ENCODE measurements at places on chromosomes 11 and 22. TPM values are rescaled to one million over a fixed set of nuclear protein-coding genes. Genes with fewer than 3 reads are reported as not detected.

RFPL3 gene
- 0.09 TPM for total RNA-seq

SCO2 gene
- 1.1 TPM for total RNA-seq

GLB1L3 gene
- total RNA-seq, result 0.09 TPM

TSSK2 gene
- not detected for total RNA-seq

SAAL1 gene
- 73.4 TPM for total RNA-seq

KRTAP5-8 gene
- total RNA-seq, result not detected

- H3K27me3 ChIP-seq, result peaks cover 81% of the 10 kb centered on the region
- H3K4me3 ChIP-seq, result peak overlapping the region; percentile 69
- no peak overlapping the region for H3K27ac ChIP-seq
- no peaks in the 10 kb centered on the region for H3K36me3 ChIP-seq
- peak; percentile 58 for DNase-seq
- H3K4me1 ChIP-seq, result peaks cover 11% of the 10 kb centered on the region
Observed at GRCh38 chr11:27722117-27722952, 22.1 kb upstream of the BDNF start.

- H3K4me3 ChIP-seq, result no peak overlapping the region
- peaks cover 28% of the 10 kb centered on the region for H3K4me1 ChIP-seq
- peak overlapping the region; percentile 53 for H3K27ac ChIP-seq
- H3K36me3 ChIP-seq, result no peaks in the 10 kb centered on the region
Observed at GRCh38 chr22:27416511-27417420, 384.8 kb downstream of the MN1 start.

DNA sequence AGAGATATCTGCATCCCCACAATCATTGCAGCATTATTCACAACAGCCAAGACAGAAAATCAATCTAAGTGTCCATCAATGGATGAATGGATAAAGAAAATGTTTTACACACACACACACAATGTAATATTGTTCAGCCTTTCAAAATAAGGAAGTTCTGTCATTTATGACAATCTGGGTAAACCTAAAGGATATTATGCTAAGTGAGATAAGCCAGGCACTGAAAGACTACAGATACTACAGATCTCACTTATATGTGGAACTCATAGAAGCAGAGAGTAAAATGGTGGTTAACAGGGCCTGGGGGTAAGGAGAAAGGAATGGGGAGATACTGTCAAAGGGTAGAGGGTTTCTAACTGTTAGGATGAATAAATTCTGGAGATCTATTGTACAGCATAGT, 36.0 kb upstream of the EED start:
- no peaks in the 10 kb centered on the region for H3K36me3 ChIP-seq
- DNase-seq, result no peak
- no peaks in the 10 kb centered on the region for H3K4me1 ChIP-seq
- no peak overlapping the region for H3K27ac ChIP-seq
- H3K4me3 ChIP-seq, result no peak overlapping the region

- no peak for DNase-seq
Observed at GRCh38 chr11:61777234-61778090, 14.9 kb downstream of the TMEM258 start.

- peaks cover 14% of the 10 kb centered on the region for H3K4me1 ChIP-seq
- no peaks in the 10 kb centered on the region for H3K27me3 ChIP-seq
- no peak for DNase-seq
- H3K27ac ChIP-seq, result no peak overlapping the region
- H3K36me3 ChIP-seq, result no peaks in the 10 kb centered on the region
- H3K4me3 ChIP-seq, result no peak overlapping the region
Observed at GRCh38 chr11:128573638-128574037, 13.7 kb downstream of the ETS1 start.

GRCh38 chr11:69664901-69665300, 10.3 kb downstream of the LTO1 start:
- H3K4me1 ChIP-seq, result no peaks in the 10 kb centered on the region
- no peak for DNase-seq
- no peak overlapping the region for H3K27ac ChIP-seq
- no peaks in the 10 kb centered on the region for H3K27me3 ChIP-seq
- no peaks in the 10 kb centered on the region for H3K36me3 ChIP-seq
- no peak overlapping the region for H3K4me3 ChIP-seq

- peak overlapping the region; percentile 98 for H3K4me3 ChIP-seq
- H3K27me3 ChIP-seq, result no peaks in the 10 kb centered on the region
- no peak overlapping the region for H3K27ac ChIP-seq
- no peak for DNase-seq
- peaks cover 12% of the 10 kb centered on the region for H3K4me1 ChIP-seq
Observed at GRCh38 chr11:57713835-57714234, 1.4 kb downstream of the TMX2 start.

- no peaks in the 10 kb centered on the region for H3K27me3 ChIP-seq
- no peaks in the 10 kb centered on the region for H3K4me1 ChIP-seq
- H3K36me3 ChIP-seq, result no peaks in the 10 kb centered on the region
- no peak overlapping the region for H3K27ac ChIP-seq
- DNase-seq, result peak; percentile 67
Observed at GRCh38 chr22:35684270-35684700, 33.4 kb upstream of the APOL5 start.

GRCh38 chr11:108945341-108945740, 280.5 kb downstream of the DDX10 start:
- no peak overlapping the region for H3K27ac ChIP-seq
- no peak for DNase-seq
- H3K27me3 ChIP-seq, result no peaks in the 10 kb centered on the region

GRCh38 chr11:72525466-72525865, 91.1 kb upstream of the CLPB start:
- no peak for DNase-seq
- no peaks in the 10 kb centered on the region for H3K27me3 ChIP-seq
- no peak overlapping the region for H3K27ac ChIP-seq
- H3K4me3 ChIP-seq, result no peak overlapping the region
- no peaks in the 10 kb centered on the region for H3K36me3 ChIP-seq

DNA sequence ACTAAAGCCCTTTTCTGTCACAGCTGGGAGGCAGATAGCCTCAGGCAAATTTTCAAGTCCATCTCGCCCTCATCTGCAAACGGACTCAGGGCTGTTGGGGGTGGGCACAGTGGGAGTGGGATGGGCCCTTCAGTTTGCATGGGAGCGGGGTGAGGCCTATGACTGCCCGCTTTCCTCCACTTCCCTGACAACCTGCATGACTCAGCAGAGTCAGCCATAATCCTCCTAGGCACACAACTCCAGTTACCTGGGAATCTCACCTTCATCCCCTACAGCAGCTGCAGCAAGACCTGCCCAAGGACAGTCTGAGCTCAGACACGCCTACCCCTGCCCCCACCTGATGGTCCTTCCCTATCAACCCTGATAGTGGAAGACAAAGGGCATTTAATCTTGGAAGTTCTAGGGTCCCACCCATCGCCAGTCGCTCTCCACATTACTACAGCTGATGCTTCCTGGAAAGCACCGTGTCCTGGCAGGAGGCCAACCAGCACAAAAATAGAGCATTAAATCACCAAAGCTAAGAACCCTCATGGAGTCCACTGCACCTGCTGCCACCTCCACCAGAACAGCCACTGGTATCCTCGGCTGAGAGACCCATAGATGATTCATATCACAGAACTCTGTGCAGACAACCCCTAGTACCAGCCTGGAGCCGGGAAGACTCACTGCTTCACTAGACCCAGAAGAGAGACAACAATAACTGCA, 319.3 kb downstream of the DCDC1 start:
- no peaks in the 10 kb centered on the region for H3K36me3 ChIP-seq
- no peak overlapping the region for H3K27ac ChIP-seq
- H3K4me3 ChIP-seq, result no peak overlapping the region
- no peak for DNase-seq
- H3K4me1 ChIP-seq, result peaks cover 4% of the 10 kb centered on the region

GRCh38 chr11:46504817-46505613, 88.8 kb downstream of the AMBRA1 start:
- no peak overlapping the region for H3K4me3 ChIP-seq
- no peak overlapping the region for H3K27ac ChIP-seq
- no peaks in the 10 kb centered on the region for H3K36me3 ChIP-seq
- no peaks in the 10 kb centered on the region for H3K4me1 ChIP-seq

DNA sequence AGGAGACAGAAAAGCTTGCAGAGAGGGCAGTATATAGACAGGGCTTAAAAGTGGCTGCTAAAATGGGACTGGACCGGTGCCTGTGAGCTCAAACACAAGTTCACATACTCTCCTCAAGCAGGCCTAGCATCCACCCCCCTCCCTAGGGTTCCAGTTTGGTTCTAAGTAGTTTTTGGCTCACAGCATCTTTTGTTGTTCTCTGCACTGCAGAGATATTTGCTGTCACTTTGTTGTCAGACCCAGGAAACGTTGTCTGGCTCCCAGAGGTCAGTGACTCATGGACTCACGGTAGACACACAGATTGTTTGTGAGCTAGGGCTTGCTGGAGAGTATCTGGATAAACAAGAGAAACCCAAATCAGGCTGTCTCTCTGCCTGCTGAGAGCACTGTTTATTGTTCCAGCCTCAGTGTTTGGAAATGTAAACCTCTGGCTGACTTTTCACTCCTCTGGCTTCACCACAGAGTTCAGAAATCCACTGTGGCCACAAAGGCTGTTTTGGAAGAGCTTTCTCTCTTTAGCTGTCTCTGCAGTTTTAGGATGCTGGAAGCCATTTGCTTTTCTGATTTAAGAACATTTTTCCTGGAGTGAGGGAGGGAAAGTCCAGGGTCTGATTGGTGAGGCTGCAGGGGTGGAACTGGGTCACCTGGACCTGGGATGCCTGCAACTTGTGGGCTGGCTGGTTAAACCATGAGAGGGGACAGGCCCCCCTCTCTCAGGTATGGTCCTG, 303.7 kb upstream of the PLET1 start:
- no peaks in the 10 kb centered on the region for H3K27me3 ChIP-seq
- DNase-seq, result no peak
- H3K4me3 ChIP-seq, result no peak overlapping the region
- no peak overlapping the region for H3K27ac ChIP-seq

GRCh38 chr11:15885854-15886253, 470.5 kb downstream of the SOX6 start:
- no peak overlapping the region for H3K4me3 ChIP-seq
- no peak for DNase-seq
- H3K4me1 ChIP-seq, result peaks cover 34% of the 10 kb centered on the region

DNA sequence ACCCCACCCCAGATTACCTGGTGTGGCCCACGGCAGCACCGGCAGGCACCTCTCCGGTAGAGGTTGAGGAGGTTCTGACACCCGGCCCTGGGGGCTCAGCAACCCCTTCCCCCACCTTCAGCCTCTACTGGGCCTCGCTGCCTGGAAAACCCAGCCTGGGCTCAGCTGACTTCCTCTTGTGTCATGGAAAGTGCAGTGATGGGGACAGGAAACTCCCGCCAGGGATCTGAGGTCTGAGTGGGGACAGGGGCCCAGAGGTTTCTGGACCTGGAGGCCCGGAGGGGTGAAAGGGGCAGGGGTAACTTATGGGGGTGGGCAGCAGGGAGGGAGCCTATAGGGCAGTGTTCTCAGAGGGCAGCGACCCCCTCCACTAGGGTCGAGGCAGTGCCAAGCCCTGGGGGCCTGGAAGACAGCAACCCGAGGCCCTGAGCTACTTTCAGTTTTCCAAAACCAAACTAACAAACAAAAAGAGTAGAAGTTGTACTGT, 10.0 kb upstream of the CD5 start:
- H3K27ac ChIP-seq, result no peak overlapping the region
- H3K36me3 ChIP-seq, result no peaks in the 10 kb centered on the region
- H3K4me1 ChIP-seq, result no peaks in the 10 kb centered on the region
- no peak for DNase-seq

DNA sequence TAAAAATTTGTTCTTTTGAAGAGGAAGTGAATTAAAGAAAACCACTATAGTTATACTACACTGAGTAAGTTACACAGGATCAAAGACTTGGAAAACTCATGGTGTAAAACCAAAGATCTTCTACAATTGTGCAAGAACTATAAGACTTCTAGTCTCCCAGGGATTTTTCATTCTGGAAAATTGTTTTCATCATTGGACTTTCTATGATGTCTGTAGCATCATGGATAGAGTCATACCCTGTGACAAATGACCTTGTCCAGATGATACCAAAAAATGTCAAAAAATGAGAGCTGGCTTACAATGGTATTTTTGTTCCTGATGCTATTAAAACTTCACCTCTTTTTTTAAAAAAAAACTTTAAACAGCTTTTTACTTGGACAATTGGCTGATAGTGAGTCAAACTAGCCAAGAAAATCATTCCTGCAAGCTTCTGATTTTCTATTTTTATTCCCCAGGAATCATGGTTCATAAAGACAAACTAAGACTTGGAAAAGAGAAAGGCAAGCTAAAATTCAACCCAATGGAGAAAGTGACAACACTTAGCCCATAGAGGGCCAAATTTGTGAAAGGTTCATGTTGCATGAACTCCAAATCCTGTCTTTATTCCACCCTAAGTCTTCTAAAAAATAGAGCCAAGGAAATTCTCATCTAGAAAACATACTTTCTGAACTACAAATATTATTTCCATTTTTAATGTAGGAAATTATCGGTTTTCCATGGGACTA, 30.7 kb downstream of the ME3 start:
- no peak for DNase-seq
- H3K27me3 ChIP-seq, result no peaks in the 10 kb centered on the region
- peaks cover 7% of the 10 kb centered on the region for H3K4me1 ChIP-seq
- no peak overlapping the region for H3K27ac ChIP-seq
- no peak overlapping the region for H3K4me3 ChIP-seq

DNA sequence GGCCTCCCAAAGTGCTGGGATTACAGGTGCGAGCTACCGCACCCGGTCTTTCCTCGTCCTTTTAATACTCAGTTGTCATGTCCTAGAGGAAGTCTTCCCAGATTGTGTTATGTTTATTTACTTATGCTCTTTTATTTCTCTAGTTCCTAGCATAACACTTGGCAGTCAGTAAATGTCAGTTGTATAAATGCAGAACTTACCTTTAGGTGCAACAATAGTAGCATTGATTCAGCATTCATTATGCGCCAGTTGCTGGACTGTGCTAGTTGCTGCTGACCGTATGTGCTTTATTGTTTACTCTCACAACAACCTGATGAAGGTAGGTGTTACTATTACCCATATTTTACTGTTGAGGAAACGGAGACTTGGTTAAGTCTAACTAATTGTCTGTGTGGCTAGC, 20.8 kb downstream of the QSER1 start:
- H3K27me3 ChIP-seq, result no peaks in the 10 kb centered on the region
- H3K27ac ChIP-seq, result no peak overlapping the region
- no peak for DNase-seq
- H3K4me1 ChIP-seq, result no peaks in the 10 kb centered on the region
- H3K4me3 ChIP-seq, result no peak overlapping the region

DNA sequence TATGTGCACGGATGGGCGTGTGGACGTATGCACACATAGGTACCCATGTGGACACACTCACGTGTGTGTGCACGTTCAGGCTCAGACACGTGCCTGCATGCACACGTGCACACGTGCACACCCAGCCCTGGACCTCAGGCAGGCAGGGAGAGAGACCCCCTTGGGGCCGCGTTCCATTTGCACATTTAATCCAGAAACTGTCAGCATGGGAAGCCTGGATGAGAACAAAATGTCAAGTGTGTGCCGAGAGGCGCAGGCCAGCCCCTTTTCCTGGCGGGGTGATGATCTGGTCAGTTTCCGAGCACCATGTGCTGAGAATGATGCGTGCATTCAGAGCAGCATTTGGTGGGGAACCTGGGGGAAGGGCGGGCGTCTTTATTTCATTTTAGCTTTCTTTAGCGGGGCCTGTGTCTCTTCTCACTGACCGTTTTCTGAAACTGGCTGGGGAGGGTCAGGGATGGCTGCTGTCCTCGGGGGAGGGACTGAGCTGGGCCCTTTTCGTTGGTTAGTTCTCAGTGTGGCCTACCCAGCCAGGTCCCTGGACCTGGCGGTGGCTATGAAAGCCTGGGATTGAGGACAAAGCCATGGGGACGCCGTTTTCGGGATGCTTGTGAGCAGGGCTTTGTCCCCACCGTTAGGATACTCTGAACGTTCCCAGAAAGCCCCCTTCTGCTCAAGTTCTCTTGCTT, 96.3 kb downstream of the KCNQ1 start:
- peaks cover 52% of the 10 kb centered on the region for H3K27me3 ChIP-seq
- H3K27ac ChIP-seq, result no peak overlapping the region
- H3K36me3 ChIP-seq, result no peaks in the 10 kb centered on the region

All from neural progenitor cell (in vitro differentiated cells).